Stimulated activated CD4-positive, alpha-beta T cell treated with anti-CD3 and anti-CD28 coated beads, Interleukin-1b, Interleukin-23, amount 100 ng/mL, for 48 hours (primary cell): ENCODE measurements at places on chromosomes 5 and 9.

GRCh38 chr5:116374434-116374852 lies 200.2 kb downstream of the SEMA6A start:
- no peak for DNase-seq

GRCh38 chr5:45862763-45863162 lies 166.6 kb upstream of the HCN1 start:
- DNase-seq, result no peak

GRCh38 chr5:98144116-98144515 lies 629.3 kb upstream of the RGMB start:
- no peak for DNase-seq

GRCh38 chr5:666816-667498 lies 26.2 kb downstream of the TPPP start:
- DNase-seq, result no peak

- no peak for DNase-seq
Observed at GRCh38 chr9:84945878-84946538, 276.5 kb downstream of the NTRK2 start.

DNA sequence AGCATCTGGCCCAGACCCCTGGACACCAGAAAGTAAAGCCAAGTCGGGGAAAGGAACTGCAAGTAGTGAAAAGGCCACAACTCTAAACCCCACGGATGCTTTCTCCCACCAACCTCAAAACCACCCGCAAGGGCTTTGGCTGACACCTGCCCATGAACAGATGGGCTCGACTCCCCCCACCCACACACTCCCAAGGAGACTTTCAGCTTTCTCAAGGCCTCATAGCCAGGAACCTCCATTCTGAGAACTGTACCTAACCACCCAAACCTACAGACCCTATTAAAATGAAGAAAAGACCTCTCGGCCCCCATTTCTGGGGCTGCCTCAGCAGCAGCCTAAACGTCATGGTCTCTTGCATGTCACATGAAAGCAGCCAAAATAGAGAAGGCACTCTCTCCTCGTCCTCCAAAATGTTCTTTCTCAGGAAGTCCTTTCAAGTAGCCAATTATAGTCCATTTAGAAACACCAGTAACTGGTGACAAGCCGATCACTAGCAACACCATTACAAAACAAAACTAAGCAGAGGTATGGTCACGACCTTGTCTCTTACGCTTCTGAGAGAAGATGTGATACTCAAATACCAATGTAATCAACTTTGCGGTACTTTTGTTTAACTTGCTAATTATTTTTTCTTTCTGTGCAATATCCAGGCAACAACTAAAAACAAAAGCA lies 2.9 kb downstream of the B4GALT1 start:
- no peak for DNase-seq

DNA sequence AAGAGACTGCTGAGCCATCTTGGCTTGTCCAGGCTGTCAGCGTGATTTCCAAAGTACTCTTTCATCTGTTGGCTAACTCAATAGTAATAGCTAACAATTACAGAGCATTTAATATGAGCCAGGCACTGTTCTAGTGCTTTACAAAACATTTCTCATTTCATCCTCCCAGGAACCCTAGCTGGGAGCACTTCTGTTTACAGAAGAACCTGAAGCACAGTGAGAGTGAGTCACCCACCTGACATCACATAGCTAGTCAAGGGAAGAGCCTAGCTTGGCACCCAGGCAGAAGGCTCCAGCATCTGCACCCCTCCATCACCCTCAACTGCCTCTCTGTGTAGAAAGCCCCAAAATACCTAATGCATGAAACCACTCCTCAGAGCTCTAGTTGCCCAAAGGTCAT lies 57.5 kb upstream of the IQGAP2 start:
- no peak for DNase-seq

DNA sequence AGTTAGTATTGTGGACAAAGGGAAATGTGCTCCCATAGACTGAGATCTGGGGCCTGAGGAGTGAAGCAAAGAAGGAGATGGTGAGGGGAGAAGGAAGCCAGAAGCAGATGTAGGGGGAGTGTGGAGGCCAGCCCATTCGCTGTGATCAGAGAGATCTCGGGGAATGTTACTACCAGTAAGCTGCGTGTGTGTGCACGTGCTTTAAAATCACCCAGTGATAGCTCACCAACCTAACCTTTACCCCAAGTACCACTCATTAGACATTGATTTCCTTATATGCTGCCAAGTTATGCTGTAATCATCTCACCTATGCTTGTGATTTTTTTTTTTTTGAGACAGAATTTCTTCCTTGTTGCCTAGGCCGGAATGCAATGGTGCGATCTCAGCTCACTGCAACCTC lies 659.1 kb downstream of the IRX1 start:
- no peak for DNase-seq

DNA sequence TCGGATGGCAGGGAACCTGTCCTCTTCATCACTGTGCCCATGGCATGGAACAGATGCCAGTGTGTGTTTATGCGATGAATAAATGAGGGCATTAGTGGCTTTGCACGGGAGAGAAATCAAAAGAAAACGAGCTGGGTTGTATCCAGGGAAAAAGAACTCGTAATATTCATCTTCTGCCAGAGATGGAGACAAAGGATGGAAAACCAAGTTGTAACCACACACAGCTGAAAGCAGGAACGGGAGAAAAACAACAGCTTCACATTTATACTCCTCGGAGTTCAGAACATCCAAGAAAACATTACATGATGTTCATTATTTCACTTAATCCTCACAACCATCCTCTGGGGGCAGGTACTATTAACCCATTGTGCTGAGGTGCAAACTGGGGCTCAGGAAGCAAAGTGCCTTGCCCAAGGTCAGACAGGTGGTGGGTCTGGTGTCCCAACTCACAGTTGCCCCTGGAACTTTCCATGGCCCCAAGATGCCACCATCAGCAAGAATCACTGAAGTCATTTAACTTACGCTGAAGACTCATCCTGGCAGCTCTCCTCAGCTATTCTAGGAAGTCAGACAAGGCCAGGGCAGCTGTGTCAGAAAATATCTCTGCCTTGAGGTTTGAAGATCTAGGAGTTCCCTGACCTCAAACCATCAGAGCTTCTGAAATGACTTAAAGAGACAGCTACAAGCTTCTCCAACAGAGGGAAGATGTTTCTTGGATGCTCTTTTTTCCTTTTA lies 250.4 kb downstream of the NSG2 start:
- DNase-seq, result no peak

DNA sequence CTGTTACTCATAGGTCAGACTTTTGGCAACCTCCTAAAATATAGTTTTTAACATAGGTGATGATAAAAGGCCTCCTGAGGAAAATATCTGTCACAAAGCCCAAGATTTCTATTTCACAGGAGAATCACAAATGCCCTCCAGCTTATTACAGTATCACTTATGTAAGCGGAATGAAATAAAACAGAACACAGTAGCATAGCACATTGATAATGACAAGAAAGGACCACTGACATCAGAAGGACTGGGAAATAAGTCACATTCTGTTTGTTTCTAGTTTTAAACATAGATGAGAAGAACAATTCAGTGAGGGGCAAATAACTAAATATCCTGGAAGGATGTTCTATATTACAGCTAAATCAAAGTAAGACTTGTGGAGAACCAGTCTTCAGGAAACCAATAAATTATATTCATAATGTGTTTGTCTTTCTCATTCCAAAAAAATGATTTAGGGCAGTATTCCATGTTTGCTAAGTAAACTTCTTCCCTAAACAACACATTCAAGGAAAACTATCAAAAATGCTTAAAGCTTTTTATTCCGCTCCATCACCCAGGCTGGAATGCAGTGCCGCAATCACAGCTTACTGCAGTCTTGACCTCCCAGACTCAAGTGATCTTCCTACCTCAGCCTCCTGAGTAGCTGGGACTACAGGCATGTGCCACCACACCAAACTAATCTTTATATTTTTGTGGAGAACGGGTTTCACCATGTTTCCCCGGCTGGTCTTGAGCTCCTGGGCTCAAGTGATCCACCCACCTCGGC lies 20.8 kb upstream of the CTNNAL1 start:
- DNase-seq, result no peak

GRCh38 chr9:966870-967269 lies 9.6 kb upstream of the DMRT3 start:
- no peak for DNase-seq

DNA sequence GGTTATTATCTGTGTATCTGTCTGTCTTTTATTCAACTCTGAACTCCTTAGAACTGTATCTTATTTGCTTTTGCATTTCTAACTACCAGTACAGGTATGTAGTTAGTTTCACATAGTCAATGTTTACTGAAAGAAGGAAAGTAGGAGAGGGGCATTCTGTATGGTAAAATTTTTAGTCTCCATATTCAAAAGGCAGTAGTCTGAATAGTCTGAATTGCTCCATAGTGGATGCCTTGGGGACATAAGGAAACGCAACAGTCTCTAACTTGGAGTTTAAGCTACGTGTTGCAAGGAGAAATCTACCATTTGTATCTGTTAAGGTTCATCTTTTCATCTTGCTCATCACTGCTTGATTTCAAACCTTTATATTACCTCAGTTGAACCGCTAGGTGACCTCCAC lies 26.2 kb downstream of the RASGRF2 start:
- no peak for DNase-seq
